NCI-H2029 (cell line): ENCODE measurements at places on chromosomes 6 and 20.

- no peak for DNase-seq
Observed at GRCh38 chr6:161740486-161740885, 466.6 kb upstream of the AGPAT4 start.

GRCh38 chr20:33696448-33696847, 10.3 kb upstream of the E2F1 start:
- no peak for DNase-seq

DNA sequence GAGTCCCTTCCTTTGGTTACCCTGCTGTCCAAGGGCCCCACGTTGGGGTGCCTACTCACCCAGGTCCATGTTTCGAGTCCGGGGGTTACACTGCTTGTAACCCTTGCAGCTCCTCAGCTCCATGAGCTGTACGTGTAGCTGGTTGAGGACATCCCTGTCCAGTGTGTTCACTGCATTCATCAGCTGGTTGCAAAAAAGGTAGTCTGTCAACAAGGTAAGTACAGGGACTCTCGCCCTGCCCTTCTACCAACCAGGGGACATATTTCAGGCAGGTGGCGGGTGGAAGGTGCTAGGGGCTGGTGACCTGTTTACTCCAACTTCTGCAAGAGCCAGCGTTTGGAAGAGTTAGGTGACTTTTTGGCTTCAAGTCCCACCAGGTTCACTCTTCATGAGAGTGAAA, 123.6 kb downstream of the SULF2 start:
- no peak for DNase-seq

- DNase-seq, result no peak
Observed at GRCh38 chr20:42609618-42610017, 580.1 kb downstream of the PTPRT start.

GRCh38 chr6:75290136-75290945, 5.7 kb upstream of the TMEM30A start:
- no peak for DNase-seq

GRCh38 chr20:38001981-38002380, 31.3 kb downstream of the TTI1 start:
- DNase-seq, result no peak

GRCh38 chr6:52254731-52255378, 10.6 kb upstream of the IL17F start:
- DNase-seq, result no peak

DNA sequence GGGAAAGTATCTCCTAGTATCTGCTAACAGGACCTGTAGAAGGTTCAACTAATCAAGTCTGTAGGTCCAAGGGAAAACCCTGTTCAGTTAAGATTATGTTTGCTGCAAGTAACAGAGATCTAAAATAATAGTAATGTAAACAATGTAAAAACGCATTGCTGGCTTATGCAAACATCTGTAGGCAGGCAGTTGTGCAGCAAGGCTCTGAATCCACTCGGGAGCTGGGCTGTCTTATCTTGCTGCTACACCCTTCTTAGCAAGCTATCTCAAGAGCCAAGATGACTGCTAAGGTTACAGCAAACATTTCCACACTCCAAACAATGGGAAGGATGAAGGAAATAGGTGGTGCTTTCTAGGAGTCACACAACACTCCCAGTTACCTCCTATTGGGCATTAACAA, 397.3 kb upstream of the NRSN1 start:
- DNase-seq, result peak; percentile 17

GRCh38 chr6:67608099-67608749, 1026.9 kb upstream of the ADGRB3 start:
- peak; percentile 16 for DNase-seq

DNA sequence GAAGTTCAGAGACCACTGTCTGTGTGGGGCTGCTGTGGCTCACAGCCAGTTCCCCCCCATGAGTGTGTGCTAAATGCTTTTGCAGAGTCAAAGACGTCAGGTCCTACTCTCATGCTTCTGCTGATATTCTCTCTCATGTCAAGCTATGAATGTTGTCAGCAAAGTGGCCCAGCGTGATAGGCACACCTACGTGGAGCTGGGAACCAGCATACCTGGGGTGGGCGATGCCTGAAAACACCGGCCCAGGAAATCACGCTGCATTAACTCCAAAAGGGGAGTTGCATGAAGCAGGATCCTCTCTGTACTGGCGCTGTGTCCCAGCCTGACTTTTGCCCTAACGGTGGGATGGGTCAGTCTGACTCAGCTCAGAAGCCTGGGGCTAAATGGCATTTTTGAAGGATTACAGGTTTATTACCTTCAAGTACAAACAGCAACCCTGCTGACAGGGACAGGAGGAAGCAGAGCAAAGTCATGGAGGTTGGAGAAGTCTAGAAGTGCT, 9.0 kb upstream of the MRPS10 start:
- no peak for DNase-seq

DNA sequence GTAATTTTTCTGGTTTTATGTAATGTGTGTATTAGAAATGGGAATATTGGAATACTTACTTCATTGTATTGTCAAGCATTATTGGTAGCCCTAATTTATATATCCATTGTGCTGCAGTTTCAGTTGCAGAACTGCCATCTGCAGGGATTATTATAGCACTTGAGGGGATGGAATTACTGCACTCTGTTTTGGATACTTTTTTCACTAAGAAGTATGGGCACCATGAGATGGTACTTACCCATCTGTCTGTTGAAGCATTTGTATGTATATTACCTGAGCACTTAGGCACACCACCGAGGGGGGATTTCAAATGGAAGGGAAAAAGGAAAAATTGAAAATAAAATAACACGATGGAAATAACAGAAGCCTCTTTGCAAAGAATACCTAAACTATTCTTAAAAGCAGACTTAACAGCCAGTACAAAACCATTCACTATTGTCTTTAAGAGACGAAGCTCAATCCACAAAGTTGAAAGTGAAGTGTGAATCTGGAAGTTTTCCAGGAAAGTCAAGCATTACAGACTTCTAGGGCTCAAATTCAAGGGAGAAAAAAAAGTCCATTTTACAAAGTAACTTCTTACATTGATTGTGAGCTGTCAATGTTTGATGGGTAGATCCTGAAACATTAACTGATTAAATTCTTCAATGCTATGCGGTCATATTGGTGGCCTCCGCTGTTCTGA, 318.7 kb downstream of the SOX4 start:
- no peak for DNase-seq

DNA sequence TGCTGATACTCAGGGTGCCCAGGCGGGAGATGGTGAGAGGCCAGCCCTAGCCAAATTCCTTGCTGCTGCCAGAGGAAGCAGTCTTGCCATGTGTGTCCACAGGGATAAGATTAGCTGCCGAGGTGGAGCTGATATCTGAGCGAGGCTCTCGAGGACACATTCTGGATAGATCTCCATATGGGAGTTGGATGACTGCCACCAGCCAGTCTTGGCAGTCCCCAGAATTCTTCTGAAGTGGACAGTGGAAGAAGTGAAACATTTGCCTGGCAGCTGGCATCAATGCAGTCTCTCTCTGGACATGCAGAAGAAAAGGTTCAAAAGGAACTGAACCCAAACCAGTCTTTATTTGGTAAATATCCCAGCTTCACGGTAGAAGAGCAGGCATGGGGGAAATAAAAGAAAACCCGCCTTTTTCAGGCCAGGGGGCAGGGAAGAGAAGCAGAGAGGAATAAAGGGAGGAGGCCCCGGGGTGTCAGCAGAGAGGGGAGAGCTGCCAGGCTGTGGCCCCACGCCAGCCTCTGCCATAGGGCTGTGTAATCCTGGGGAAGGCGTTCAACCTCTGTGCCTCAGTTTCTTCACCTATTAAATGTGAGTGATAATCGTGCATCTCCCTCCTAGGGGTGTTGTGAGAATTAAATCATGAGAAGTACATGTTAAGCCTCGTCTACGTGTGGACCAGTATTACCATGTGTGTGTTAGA, 3.7 kb upstream of the FUCA2 start:
- DNase-seq, result no peak

GRCh38 chr6:131270534-131270933, 135.3 kb downstream of the AKAP7 start:
- DNase-seq, result no peak

DNA sequence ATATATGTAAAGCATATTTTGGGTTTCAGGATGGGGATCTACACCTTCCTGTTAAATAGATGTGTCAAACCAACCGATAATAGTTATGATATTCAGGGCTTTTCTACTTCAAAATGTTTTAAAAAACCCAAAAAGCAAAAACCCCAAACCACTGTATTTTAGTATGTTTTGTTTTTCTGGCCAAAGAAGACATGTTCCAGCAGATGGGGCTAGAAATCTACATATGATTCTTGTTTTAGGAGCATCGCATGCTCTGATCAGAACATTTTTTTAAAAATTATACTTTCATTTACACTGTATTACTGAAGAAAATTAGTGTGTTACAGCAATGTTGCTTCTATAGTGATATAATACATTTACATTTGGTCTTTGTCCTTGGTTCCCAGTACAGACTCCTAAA, 11.0 kb downstream of the RMND1 start:
- no peak for DNase-seq

- no peak for DNase-seq
Observed at GRCh38 chr6:26351544-26351953, 13.4 kb upstream of the BTN3A2 start.

DNA sequence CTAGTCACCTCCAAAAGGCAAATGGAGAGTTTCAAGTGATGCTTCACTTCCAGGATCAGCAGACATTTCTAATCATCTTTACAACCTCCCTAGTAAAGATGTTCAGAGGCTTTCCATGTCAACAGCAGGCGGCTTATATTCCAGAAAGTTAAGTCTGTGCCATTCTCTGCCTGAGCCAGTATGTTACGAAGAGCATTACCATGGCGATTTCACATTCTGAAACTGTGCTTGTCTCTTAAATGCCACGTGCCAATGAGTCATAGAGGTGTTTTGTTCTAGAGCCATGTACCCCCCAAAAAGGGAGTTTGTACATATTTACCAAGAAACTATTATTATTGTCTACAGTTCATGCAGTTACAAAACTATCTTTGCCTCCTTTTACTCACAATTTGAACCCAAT, 319.5 kb downstream of the FOXA2 start:
- DNase-seq, result no peak

DNA sequence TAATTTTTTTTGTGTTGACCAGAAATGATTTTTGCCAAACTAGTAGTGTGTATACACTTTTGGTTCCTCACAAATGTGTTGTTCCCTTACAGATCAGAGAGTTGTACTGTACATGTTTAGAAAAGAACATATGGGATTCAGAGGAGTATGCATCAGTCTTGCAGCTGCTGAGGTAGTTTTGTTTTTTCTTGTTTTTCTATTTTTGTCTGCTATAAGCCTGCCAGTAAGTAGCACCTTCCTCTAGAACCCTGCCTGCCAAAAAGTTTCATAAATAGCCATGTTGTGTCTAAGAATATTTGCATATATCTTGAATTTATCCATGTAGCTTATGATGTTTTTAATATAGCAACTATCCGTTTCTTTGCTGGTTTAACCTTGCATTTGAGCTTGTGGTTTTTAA, 46.4 kb downstream of the ORC3 start:
- DNase-seq, result no peak

DNA sequence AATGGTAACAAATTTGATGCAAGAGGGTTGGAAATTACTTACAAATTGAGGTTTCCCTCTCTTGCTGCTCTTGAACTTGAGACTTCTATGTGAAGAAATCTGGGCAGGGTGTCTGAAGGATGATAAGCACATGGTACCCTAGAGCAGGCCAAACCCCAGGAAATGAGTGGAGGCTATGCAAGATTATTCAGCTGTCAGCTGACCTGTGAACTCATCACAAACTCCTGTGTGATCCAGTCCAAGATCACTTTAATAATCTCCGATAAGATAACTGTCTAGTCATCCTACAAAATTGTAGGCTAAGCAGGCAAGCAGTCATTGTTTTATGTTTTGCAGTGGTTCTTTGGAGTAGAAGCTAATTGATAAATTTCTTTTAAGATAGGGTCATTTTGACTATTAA, 213.1 kb downstream of the BTBD3 start:
- DNase-seq, result no peak

GRCh38 chr20:48940170-48940569, 18.7 kb downstream of the ARFGEF2 start:
- DNase-seq, result no peak

DNA sequence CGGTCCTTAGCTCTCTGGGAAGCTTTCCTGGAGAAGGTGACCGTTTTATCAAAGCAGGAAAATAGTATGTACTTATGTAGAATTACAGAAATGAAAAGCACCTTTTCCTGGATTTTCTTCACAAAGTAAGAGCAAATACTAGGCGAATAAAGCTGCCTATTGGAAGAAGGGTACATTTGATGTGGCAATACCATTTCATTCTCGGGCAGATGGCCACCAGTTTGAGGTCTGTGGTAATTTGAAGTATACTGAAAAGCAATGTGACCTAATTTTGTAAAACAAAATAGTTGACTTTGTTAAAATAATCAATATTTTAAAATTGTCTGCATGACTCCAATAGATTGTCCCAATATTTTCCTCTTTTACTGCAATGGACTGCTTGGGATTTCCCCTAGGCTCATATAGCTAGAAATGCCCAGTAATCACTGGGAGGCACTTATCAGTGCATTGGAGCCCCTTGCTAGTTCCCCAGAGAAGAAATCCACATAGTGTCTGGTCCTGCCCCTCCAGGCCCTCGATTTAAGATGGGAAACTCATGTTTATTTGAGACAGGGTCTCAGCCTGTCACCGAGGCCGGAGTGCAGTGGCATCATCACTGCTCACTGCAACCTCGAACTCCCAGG, 7.4 kb upstream of the UTRN start:
- no peak for DNase-seq

DNA sequence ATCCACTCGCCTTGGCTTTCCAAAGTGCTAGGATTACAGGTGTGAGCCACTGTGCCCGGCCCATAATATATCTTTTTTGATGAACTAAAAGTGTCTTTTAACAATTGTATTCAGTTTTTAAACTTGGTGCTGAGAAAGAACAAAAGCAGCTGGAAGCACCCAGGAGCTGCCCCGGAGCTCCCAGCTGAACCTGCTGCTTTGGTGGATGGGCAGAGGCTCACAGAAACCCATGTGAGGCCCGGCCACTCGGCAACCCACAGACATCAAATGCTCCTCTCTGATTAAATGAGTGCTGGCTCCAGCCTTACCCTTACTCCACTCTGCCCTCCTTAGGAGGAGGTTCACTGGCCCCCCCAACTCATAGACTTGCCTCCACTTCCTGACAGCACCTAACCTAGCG, 59.4 kb upstream of the FRMD1 start:
- DNase-seq, result no peak

GRCh38 chr20:50034567-50035180, 51.9 kb downstream of the SNAI1 start:
- DNase-seq, result no peak

DNA sequence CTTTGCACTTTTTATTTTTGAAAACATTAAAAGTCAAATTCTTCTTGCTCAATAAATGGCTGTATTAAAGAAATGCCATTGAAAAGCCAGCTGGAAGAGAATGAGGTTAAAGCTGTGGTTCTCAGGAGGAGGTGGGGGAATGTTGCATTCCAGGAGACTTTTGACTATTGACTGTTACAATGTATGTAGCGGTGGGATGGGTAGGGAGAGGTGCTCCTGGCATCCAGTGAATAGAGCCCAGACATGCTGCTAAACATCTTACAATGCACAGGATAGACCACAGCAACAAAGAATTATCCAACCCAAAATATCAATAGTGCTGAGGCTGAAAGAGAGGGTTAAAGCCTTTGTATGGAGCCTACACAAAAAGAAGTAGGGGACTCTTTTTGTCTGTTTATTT, 295.9 kb downstream of the NKAIN2 start:
- no peak for DNase-seq

GRCh38 chr6:36519352-36519751, 27.9 kb downstream of the STK38 start:
- peak; percentile 57 for DNase-seq

GRCh38 chr6:25277857-25278256, 1.3 kb upstream of the CARMIL1 start:
- no peak for DNase-seq
